ENCODE measurements at places on chromosomes 5 and 9. TPM values are rescaled to one million over a fixed set of nuclear protein-coding genes. Genes with fewer than 3 reads are reported as not detected.

Gene LHFPL2
- 84.2 TPM for total RNA-seq

Gene HNRNPK
- total RNA-seq, result 680 TPM

Gene IL33
- 0.27 TPM for total RNA-seq

Gene ABCA1
- 4.3 TPM for total RNA-seq

Gene NUDT12
- 1.4 TPM for total RNA-seq

Gene FAM151B
- total RNA-seq, result 1.3 TPM

Gene GARNL3
- total RNA-seq, result 3.3 TPM

Gene STPG3
- not detected for total RNA-seq

Gene OGN
- total RNA-seq, result not detected

Gene PCDHA1
- 0.08 TPM for total RNA-seq

Measured in A549 treated with dexamethasone at 1 μM for 4 hours (cell line).